ENCODE measurements at places on chromosomes 11 and 22.

- no peak for DNase-seq
Observed at GRCh38 chr22:46050916-46051614, 74.1 kb upstream of the WNT7B start.

DNA sequence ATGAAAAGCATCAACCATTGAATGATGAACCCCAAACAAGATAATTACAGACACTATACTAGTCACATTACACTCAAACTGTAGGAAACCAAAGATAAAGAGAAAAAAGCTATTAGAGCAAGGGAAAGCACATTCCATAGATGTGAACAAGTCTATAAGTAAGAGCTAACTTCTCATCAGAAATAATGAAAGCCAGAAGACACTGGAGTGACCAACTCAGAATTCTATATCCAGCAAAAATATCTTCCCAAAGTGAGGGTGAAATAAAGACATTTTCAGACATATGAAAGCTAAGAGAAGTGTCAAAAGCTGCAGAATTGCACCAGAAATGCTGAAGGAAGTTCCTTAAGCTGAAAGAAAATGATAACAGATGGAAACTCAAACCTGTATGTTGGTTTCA, 17.3 kb downstream of the FCHSD2 start:
- DNase-seq: no peak

GRCh38 chr11:27462543-27462942, 10.0 kb downstream of the LGR4 start:
- DNase-seq: no peak

- no peak for DNase-seq
Observed at GRCh38 chr11:123055191-123055901, 6.6 kb downstream of the HSPA8 start.

DNA sequence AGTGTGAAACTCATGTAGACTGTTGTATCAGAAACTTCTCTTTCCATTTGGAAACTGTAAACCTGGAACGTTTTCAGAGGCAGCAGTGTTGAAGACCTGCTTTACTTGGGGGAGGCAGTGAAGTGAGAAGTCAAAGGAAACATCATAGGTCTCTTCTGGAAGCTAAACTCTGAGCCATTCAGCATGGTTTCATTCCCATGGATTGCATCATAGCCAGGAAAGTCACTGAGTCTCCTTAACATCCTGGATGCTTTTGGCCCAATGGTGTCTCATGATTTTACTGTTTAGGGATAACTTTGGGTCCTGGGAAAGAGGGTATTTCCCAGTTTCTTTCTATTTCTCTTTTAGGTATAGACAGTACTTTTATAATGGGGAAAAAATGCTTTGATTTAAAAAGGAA, 153.2 kb upstream of the E2F8 start:
- no peak for DNase-seq

- no peak for DNase-seq
Observed at GRCh38 chr11:86589204-86589603, 83.2 kb downstream of the ME3 start.

- no peak for DNase-seq
Observed at GRCh38 chr11:24575392-24575791, 78.5 kb downstream of the LUZP2 start.

DNA sequence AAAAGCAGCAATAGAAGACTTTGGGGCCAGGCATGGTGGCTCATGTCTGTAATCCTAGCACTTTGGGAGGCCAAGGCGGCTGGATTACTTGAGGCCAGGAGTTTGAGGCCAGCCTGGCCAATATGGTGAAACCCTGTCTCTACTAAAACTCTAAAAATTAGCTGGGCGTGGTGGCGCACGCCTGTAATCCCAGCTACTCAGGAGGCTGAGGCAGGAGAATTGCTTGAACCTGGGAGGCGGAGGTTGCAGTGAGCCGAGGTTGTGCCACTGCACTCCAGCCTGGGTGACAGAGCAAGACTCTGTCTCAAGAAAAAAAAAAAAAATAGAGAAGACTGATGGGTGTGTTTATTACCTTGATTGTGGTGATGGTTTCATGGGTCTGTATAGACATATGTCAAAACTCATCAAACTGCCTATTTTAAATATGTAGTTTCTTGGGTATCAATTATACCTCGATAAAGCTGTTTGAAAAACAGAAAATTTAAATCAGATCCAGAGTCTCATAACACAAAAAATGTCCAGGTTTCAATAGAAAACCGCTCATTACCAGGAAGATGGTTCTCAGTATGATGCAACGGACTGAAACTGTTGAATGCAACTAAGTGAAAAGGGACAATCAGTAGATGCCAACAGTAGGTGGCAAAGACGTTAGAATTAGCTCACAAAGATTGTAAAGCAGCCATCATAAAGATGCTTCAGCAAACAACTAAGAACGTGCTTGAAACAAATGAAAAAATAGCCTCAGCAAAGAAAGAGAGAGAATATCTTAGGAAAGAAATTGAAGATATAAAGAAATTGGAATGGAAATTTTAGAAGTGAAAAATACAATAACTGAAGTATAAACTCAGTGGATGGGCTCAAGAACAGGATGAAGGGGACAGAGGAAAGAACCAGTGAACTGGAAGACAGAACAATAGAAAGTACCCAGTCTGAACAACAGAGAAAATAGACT, 33.1 kb upstream of the SEPTIN5 start:
- no peak for DNase-seq

DNA sequence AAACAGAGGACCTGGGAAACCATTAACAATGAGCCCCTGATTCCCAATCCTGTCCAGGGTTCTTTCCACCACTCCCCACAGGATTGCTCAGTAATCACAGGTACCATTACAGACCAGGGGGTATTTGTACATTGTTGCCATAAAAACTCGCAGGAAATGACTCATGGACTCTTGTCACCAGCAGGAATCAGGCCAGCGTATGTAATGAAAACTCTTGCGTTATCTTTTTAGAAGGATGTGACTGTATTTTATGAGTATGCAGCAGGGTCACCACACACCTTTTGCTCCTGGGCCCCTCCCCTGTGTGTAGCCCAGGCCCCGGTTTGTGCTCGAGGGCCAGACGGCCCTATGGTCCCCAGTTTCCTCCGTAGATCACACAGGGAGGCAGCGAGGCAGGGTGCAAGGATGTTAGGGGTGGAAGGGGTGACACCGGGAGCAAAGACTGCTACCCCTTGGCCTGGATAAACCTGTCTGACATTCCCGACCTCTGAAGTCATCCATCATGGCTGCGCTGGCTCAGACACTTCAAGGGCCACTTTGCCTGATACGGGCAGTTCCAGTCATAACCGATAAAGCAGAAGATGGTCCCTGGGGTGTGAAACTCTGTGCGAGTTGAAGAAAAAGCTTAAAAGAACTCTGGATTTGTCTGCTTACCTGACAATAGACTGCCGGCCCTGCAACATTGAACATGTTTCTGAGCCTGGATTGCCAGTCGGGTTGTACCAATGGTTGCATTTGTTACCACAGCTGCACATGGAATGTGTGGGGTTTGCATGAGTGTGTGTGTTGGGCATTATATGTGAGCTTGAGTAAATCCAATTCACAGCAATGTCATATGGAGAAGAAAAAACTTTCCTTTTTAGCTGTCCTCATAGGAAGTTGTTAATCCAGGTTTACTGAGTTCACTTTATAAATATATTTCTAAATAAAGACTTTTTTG, 56.9 kb downstream of the MICAL2 start:
- DNase-seq: no peak

DNA sequence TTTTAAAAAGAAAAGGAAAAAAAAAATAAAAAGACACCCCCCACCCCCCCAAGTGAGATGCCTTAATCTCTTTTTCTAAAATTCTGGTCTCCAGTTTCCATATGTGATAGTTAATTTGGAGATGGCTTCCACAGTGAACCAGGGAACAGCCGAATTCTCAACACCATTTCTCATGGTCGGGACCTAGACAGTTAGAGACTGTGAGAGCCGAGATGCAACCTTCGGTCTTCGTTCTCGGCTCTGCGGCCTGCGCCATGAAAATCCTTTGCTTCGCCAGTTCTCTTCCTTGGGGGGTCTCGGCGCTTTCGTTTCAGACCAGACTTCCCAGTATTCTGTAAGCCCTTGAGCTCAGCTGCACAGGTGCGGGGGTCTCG, 723 bp downstream of the CACNG2 start:
- no peak for DNase-seq

- DNase-seq: no peak
Observed at GRCh38 chr11:3129591-3130268, 35.4 kb downstream of the OSBPL5 start.

GRCh38 chr11:110069158-110069737, 23.9 kb upstream of the ZC3H12C start:
- no peak for DNase-seq

GRCh38 chr11:133026952-133027351, 505.3 kb downstream of the OPCML start:
- no peak for DNase-seq

DNA sequence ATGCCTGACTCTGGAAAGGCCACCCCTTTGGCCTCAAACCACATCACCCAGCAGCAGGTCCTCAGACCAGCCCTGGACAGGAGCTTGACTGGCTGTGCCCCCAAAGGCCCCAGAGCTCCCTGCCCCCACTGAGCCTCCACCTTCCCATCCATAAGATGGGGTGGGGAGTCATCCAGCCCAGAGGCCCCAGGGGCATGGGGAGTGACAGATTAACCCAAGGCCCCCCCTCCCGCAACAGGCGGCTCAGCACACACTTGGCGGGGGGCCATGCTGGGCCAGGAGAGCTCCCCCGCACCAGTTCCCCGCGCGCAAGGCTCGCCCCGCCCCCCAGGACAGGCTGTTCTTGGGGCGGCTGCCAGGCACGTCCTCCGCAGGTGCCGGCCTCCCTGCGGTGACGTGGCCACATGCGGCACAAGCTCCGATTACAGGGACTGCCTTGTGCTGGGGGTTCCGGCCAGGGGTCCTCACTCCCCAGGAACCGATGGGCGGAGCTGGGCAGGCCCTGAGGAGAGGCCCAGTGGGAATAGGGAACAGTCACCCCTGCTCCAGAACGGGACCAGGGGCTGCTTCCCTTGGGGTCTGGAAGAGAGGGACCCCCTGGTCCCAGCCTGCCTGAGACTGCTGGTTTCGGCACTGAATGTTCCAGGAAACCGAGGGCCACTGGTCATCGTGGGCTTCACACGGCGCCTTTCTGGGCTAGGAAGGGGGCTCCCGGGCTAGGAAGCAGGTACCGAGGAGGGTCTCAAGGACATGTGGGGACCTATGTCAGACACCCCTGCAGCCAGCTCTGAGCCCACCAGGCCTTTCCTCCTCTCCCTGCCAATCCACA, 5.1 kb upstream of the CDKN1C start:
- no peak for DNase-seq

DNA sequence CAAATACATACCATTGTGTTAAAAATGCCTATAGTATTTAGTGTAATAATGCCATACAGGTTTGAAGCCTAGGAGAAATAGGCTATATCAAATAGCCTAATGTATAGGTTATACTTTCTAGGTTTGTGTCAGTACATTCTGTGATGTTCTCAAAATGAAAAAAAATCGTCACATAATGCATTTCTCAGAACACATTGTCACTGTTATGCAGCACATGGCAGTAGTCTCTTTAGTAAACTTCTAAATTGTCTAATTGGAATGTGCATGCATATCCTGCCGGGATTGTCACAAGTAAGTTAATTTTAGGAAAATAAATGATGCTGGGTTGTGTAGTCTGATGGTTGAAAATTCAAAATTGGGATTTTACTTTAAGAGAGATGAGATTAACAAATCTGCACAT, 920.1 kb upstream of the CNTN5 start:
- no peak for DNase-seq

DNA sequence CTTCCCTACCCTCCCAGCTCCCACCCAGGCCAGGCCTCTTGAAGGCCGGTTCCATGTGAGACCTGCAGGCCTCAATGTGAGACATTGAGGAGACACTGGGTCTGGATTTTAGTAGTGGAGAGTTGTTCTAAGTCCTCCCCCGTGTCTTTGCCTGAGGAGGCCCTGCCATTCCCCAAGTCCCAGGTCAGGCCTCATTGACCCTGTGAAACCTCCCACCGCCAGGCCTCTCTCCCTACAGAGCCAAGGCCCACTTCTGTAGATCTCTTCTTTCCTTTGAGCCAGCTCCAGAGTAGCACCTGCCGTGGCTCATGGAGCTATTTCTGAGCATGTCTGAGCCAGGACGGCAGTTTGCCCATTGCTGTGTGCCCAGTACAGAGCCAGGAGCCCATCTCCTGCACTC, 1419.6 kb downstream of the TBC1D22A start:
- DNase-seq: no peak

- DNase-seq: no peak
Observed at GRCh38 chr11:119404872-119405271, 18.1 kb downstream of the THY1 start.

GRCh38 chr11:117992136-117992535, 5.9 kb downstream of the IL10RA start:
- no peak for DNase-seq

GRCh38 chr11:34809191-34810106, 106.7 kb downstream of the APIP start:
- DNase-seq: no peak

- no peak for DNase-seq
Observed at GRCh38 chr22:27662359-27663301, 138.9 kb downstream of the MN1 start.

- no peak for DNase-seq
Observed at GRCh38 chr11:65958774-65959420, 2.6 kb upstream of the SART1 start.

- no peak for DNase-seq
Observed at GRCh38 chr11:128506356-128506755, 81.0 kb downstream of the ETS1 start.

DNA sequence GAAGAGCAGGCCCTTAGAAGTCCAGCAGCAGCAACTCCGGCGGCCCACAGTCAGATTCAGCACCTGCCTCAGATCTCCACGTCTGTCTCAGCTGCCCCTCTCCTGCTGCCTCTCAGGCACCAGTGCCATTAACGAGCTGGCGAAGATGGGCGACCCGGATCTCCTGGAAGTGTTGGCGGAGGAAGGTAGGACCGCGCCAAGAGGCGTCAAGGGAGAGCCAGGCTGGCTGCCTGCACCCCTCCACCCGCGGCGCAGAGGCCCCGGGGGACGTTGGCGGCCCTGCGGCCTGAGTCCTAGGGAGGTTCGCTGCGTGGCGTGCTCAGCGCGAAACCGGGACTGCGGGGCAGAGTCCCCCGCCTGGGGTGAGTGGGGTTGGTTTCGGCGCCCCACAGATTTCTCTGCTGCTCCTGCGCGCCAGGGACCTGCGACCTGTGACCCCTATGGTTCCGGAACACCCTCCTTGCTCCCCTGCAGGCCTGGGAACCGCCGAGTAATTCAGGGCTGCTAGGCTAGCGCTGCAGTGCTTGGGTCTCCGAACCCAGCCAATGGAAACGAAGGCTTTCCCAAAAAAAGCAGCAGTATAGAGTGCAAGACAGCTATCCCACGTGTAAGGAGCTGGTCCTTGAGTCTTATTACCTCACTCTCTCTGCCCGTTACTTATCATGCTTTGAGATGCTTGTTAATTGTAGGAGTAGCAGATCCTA, 615 bp downstream of the ANO5 start:
- DNase-seq: no peak

- DNase-seq: no peak
Observed at GRCh38 chr11:60987577-60988277, 16.2 kb downstream of the CD6 start.

GRCh38 chr11:45754261-45754709, 50.7 kb upstream of the SLC35C1 start:
- DNase-seq: no peak

DNA sequence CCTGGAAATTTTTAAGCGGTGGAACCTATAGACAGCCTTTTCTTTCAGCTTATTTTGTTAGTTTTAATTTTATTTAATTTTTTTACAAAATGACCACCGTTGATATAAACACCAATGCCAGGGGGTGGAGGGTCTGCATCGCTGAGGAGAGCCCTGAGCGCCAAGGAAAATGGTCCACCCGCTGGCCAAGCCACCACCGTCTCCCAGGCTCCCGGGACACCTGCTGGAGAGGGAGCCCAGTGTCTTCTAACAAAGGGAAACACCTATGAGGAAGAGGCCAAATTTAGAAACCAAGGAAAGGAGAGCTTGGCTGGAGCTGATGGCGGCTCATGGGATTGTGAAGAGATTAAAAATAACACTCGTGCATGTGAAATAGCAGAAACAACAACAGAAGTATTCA, 288 bp upstream of the KRTAP5-8 start:
- no peak for DNase-seq
